Sciatic nerve (tissue), 2 donors: ENCODE measurements at places on chromosomes 3 and 15. TPM values are rescaled to one million over a fixed set of nuclear protein-coding genes. Genes with fewer than 3 reads are reported as not detected.
A peak's percentile ranks its signal among the peaks of the same experiment; 100 is the strongest.

The CNTN4 gene
- total RNA-seq: 80.0 TPM

The SLC28A2 gene
- not detected for total RNA-seq

The CD200 gene
- total RNA-seq: 23.8 TPM

The A4GNT gene
- not detected for total RNA-seq

The NFKBIZ gene
- total RNA-seq: 91.6 TPM

The SPSB4 gene
- 0.36 TPM for total RNA-seq

The NME9 gene
- total RNA-seq: 1.3 TPM

The GRM7 gene
- 2.1 TPM for total RNA-seq

The ZNF502 gene
- 8.0 TPM for total RNA-seq

The PDZRN3 gene
- total RNA-seq: 37.9 TPM

The PCSK6 gene
- total RNA-seq: 13.9 TPM

The BFSP2 gene
- total RNA-seq: not detected

DNA sequence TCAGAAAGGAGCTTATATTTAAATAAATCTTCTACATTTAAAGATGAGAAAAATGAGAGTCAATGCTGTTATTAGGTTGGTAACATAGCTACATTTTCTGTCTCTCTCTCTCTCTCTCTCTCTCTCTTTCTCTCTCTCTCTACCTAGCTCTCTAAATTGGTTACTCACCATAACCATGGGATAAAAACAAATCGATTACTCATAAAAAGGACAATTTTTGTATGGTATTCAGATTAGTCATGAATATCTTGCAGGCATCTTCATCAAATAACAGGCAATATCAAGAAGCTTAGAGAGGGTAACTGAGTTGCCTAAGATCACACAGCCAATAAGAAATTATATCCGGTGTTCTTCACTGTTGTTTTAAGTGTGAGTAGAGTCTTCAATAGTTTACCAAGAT lies 81.8 kb upstream of the ALCAM start:
- DNase-seq: no peak

- DNase-seq: no peak
Measured at GRCh38 chr3:136353461-136353860, 103.3 kb downstream of the PCCB start.

DNA sequence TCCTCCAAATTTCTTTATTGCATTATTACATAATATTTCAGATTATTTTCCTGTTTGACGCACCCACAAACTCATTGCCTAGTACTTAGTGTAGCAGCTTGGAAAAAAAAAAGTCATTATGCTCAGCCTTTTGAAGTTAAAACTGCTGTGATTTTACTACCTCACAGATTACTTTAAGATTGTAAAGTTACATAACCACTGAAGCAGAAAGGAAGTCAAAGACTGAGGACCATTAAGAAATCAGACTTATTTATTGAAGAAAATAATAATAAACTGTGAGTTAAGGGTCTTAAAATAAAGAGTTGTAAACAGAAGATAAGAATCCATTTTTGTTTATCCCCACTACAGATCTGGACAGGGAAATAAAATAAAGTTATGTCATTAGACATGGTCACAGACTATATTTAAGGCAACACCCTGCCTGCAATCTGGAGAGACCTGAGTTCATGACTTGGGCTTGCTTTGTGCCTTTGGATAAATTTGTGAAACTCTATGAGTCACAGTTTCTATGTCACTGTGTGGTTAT lies 212.1 kb upstream of the ROBO2 start:
- DNase-seq: no peak

DNA sequence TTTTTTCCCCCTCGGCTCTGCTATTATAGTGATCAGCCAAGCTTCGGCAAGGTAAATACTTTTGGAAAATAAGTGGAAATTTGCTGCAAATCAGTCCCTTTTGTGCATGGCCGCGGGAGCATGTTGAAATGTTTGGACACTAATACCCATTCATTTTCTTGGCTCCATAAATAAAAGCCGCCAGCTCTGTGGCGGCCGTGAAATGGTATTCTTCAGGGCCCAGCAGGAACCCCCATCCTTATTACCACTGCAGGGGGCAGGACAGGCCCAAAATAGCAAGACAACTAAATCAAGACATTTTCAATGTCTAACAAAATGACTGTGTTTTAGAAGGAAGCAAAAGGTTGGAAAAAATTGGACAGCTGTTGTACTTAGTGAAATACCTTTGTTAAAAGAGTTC lies 362.3 kb downstream of the NR2F2 start:
- no peak for DNase-seq

DNA sequence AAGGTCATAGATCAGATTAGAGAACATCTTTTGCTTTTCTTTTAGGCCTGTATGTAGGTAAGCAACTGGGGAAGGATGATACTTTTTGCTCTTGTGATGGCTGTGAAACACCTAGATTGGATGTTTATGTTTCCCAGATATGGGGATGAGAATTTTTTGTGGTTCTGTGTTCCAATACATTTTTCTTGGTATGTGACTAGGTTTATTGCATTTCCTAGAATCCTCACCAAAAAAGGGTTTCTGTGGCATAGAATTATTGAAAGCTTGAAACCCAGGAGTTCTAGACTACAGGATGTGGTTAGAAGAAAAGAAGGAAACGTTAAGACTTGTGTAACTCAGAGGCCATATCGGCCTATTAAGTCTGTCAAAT lies 25.8 kb downstream of the OXNAD1 start:
- DNase-seq: no peak

- DNase-seq: no peak
Measured at GRCh38 chr3:123169492-123169929, 32.2 kb upstream of the SEC22A start.

DNA sequence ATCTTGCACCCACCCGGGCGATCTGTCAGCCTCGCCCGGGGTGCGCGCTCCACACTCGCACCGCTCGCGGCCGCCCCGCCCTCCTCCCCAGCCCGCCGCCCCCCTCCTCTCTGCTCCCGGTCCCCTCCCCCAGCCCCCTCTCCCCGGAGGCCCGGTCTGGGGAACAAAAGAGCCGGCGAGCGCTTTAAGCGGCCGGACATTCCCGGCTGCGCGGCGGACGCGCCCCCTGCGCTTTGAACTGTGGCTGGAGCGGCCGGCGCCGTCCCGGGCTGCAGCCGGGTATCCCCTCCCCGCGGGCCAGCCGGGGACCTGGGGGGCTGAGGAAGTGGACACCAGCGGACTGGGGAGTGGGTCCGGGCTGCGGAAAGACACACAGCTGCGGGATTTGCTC lies at the start of gene IGDCC3:
IGDCC3 (minus strand) TSS at position 27 of the 391 bp plus-strand sequence. CDS start 214 bp downstream, outside the sequence.
- no peak for DNase-seq

GRCh38 chr3:109177908-109178307 lies 41.4 kb downstream of the C3orf85 start:
- no peak for DNase-seq

- DNase-seq: no peak
Measured at GRCh38 chr15:90750186-90750585, 33.0 kb downstream of the BLM start.

DNA sequence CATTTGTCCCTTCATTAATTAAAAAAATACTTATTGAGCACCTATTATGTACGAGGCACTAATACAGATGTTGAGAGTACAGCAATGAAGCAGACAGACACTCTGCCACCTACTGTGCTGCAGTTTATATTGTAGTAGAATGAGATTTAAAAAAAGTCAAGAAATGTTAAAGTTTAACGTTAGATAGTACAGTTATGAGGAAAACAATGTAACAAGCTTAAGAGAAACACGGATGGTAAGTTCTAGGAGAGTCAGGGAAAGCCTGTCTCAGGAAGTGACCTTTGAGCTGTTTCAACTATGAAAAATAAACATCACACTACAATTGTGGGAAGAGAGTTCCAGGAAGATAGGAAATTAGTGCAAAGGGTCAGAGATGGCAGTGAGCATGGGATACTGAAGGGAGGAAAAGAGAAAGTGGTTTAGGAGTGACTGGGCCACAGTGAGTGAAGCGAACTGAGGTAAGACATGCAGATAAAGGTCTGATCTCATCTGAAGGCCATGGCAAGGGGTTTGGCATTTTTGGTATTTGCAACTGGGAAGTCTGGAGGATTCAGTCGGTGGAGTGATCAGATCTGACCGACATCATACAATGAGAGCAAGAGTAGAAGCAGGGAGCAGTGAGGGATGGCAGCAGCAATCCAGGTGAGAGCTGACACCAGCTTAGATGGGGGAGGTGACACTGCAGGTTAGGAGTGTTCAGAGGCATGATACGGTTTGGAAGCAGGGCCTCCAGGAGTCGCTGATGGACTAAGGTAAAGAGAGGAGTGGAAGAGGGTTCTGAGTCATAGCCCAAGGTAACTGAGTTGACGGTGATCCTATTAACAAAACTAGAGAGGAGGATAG lies 28.5 kb downstream of the PLSCR4 start:
- DNase-seq: no peak

GRCh38 chr15:69955240-69955894 lies 142.3 kb downstream of the TLE3 start:
- DNase-seq: no peak

DNA sequence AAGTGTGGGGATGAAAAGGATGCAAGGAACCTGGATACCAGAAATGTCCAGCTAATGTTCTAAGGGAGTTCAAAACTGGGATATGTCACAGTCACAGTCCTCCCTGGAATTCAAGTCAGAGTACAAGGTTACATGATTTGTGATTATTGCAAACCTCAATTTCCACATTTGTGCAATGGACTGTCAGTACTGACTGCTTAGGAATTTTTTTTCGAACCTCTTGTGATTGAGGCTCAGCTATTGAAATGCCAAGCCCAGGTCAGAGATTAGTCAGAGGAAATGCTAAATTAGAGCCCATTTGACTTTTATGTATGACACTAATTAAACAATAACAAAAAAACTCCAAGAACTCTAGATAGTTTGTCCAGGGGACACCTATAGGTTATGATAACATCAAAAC lies 210.2 kb downstream of the THSD4 start:
- no peak for DNase-seq

- DNase-seq: no peak
Measured at GRCh38 chr15:26392956-26393355, 379.9 kb downstream of the GABRB3 start.

GRCh38 chr15:99117563-99118257 lies 12.8 kb downstream of the SYNM start:
- peak; percentile 43 for DNase-seq

- DNase-seq: no peak
Measured at GRCh38 chr3:144586382-144586781, 614.8 kb downstream of the DIPK2A start.

DNA sequence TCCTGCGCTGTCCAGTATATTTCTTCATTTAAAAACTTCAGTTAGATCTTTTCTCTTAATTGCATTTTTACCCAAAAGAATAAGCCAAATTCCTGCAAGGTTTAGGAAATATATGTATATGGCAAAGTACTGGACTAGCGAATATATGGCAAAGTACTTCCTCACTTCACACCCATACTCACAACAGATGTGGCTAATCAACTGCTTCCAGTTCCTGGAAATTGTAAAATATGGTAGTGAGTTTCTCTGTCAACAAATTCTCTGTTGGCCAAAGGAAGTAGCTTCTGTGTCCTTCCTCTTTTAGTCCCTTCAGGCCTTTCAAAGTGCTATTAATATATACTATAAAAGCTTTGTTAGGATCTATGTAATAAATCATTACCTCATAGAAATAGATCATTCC lies 22.0 kb downstream of the GPR15 start:
- no peak for DNase-seq

GRCh38 chr3:88151358-88151757 lies 1.6 kb downstream of the C3orf38 start:
- DNase-seq: no peak

- DNase-seq: no peak
Measured at GRCh38 chr3:28243424-28244106, 2.1 kb downstream of the CMC1 start.

- no peak for DNase-seq
Measured at GRCh38 chr3:12425850-12426579, 58.3 kb upstream of the TSEN2 start.

GRCh38 chr15:100717596-100717995 lies 115.2 kb downstream of the ASB7 start:
- DNase-seq: no peak

- no peak for DNase-seq
Measured at GRCh38 chr3:4708230-4708629, 215.1 kb downstream of the ITPR1 start.

GRCh38 chr15:26260517-26261133 lies 397.5 kb upstream of the ATP10A start:
- no peak for DNase-seq

GRCh38 chr15:38084289-38084688 lies 149.8 kb downstream of the TMCO5A start:
- DNase-seq: no peak

- DNase-seq: no peak
Measured at GRCh38 chr3:197598404-197598980, 42.7 kb upstream of the BDH1 start.

DNA sequence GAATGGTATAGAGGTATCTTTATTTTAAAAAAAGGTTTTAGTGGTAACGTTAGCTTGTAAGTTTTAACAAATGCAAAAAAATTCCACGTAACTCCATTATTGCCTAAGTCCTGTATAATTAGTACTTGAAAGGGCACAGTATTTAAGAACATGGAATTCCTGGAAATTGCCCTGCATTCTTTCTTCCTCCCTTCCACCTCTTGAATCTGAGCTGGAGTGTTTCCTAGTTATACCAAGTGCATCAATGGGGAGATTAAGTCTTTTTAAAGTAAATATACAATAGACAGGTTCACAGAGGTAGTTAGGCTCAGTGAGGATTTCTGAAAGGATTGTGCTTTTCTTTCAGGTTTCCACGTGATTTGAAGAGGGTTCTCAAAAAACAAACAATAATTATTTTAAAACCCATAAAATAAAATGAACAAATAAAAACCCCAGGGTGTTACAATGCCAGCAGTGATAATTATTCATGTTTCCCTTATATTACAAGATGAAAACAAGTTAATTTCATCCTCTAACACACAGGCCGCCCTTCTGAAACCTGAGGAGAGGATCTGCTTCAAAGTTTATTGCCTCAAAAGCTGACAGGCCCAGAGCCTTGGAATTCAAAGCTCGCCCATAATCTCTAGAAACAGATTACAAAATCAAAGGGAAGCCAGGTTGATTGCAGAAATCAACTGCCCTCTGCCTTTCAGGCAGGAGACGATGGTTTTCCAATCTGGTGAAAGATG lies 128.8 kb upstream of the LMOD3 start:
- no peak for DNase-seq

DNA sequence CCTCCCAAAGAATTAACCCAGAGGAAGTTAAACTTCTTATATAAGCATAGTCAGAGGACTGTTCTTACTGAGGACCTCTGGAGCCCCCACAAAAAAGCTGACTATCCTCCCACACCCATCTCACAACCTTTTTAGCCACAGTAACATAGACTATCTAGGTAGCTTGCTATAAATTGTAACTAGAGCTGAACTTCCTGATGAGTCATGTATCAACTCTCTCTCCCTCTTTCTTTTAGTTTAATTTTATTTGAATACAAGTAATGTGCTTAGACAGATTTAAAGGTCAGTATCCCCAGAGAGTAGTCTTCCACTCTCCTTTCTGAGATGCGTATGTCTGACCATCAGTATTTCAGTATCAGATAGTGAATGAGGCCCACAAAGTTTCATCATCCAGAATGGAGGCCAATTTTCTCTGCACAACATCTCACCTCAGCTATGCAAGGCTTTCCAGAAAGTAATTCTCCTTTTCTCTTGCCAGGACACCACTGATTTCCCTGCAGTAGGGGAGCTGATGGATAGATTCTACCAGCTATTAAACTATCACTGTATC lies 104.0 kb upstream of the MYRIP start:
- DNase-seq: no peak
